ENCODE measurements at places on chromosomes 5 and 9. TPM values are rescaled to one million over a fixed set of nuclear protein-coding genes. Genes with fewer than 3 reads are reported as not detected.

Gene MCIDAS
- total RNA-seq = not detected

Gene ALDH1A1
- total RNA-seq = not detected

DNA sequence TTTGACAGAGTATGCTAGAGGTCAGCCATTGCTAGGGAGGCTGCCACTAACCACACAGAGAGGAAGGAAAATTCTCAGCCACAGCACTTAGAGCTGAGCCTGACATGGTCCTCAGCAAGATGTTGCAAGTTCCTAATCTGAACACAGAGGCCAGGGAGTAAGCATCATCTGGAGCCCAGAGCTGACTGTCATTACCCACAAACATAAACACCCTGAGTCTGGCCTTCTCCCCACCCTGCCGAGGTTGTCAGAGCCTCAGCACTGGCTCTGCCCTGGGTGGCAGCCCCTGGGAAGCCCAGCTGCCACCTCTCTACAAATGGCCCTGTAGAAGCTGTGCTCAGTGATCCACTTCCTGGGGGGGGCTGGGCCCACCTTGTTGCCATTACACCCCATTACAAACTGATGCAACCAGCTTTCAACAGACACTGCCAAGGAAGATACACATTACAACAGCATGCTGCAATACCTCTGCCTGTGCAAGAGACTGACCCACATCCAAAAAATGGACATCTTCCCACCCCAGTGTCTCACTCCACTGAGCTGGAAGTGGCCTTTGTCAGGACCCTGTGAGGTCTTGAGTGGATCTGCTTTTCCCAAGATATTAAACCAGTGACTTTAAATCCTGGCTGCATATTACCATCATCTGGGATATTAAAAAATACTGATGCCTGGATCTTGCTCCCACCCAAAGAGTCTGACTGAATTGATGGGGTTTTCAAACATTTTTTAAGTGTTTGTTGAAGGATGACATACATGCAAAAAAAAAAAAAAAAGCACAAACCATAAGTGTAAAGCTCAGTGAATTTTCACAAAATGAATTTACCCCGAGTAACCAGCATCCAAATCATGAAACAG, 33.0 kb downstream of the IRF1 start:
- DNase-seq = no peak

Gene SLC4A9
- not detected for total RNA-seq

Gene SKP2
- total RNA-seq = 18.5 TPM

DNA sequence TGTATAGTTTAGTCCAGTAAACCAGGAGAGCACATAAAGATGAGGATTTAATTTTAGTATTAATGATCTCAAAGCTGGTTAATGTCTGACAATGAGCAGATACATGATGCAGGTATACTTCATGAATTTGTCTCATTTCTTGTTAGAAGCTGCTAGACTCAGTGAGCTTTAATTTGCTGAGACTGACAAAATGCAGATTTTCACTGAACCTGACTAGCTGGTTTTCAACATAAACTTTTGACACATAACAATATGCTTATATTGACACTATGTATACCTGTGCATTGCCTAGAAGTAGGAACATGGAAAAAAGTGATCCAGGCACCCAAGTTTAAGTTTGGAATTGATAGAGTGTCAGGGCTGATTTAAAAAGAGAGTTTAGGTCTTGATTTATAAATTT, 10.8 kb downstream of the UBLCP1 start:
- DNase-seq = no peak

Gene OTULINL
- total RNA-seq = 0.27 TPM

- no peak for DNase-seq
Observed at GRCh38 chr9:133932633-133933032, 59.5 kb downstream of the VAV2 start.

DNA sequence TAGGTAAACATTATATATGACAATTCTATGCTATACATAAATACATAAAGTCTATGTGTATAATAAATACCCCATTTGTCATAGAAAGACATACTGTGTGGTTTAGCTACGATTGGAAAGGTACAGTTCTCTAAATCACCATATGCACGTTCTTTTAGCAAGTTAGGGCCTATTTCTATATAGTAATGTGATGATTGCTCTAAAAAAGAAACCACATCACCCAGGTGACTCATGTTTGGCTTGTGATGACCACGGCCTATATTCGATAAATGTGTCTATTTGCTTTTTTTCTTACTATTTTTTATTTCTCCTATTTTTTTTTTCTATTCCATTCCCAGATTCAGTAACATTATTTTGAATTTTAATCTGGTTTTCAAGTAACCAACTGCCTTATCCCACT, 34.7 kb downstream of the RETREG1 start:
- DNase-seq = no peak

DNA sequence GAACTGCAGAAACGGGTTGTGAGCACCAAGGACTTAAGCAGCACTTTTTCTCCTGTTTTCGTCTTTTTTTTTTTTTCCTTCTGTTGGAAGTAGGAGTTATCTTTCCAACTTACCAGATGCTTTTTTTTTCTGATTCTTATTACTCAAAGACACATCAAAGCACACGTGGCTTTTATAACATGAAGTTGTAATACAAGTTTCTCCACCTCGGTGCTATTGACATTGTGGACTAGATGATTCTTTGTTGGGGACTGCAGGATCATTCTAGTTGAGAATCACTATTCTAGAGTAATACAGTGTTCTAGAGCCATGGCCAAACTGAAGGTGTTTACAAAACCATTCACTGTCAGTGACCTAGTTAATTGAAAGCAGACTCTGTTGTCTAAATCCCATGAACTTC, 51.5 kb downstream of the MYO10 start:
- DNase-seq = no peak

- DNase-seq = no peak
Observed at GRCh38 chr5:84683594-84683993, 298.9 kb upstream of the EDIL3 start.

Gene MRNIP
- 54.6 TPM for total RNA-seq

DNA sequence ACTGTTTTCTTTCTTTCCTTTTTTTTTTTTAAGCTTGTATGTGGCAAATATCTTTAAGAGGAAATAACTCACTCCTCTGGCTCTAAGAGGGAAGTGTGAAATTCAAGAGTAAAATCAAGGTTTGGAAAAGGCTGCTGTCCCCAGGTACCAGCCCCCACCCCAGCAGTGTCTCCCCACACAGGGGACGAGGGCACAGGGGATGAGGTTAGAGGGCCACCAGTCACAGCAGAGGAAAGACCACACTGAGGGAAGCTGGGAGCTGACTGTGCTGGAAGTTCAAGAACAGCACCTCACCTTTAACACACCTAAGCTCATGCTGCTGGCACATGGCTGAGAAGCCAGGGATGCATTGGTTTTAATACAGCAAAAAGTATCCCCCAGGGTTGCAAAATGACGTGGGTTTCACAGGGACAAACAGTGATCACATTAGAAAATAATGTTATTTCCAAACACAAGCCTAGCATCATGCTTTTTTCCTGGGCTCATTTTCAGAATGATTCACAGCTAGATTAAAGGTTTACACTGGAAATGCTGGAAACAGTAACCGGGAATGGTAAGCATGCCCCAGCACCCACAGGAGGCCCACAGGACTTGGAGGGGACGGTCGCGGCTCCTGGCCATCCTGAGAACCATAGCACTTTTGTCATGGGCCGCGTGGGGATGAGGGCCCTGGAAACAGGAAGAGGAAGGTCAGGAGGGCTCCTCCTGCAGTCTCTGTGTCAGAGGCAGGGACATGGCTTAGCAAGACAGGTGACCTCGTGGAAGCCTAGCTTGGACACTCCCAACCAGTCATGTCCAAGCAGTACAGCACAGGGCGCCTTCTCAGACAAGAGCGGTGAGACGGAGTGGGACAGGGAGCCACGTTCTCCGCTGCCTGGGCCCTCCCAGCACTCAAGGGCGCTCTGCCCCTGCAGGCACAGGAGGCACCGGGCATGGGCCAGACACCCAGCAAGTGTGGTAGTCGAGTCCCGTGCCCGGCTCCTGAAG, 6.9 kb downstream of the LPCAT1 start:
- DNase-seq = peak; percentile 12

Gene S100Z
- total RNA-seq = not detected

Gene BRINP1
- total RNA-seq = not detected

DNA sequence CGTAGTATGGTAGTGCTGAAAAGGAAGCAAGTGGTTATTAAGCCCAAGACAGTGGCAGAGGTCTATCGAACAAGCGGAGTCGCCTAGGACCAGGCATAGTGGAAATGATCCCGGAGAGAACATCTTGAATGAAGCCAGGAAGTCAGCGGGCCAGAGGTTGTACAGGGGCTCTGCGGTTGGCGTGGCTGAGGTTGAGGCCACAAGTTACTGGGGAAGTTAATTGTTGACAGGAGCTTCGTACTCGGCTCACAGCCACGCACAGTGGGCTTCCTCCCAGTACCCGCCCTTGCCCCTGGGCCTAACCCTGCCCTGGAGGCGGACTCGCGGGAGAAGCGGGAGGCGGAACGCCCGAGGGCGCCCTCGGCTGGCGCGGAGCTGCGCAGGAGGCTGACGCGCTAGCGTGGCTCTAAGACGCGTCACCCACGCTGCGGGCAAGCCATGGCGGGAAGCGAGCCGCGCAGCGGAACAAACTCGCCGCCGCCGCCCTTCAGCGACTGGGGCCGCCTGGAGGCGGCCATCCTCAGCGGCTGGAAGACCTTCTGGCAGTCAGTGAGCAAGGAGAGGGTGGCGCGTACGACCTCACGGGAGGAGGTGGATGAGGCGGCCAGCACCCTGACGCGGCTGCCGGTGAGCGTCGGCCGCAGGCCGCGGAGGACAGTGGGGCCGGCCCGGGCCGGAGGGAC, at the start of gene FBXO4:
Gene FBXO4, plus strand, starts transcription at position 410 of the 683 bp plus-strand sequence. Its CDS starts 29 bp downstream, at position 439.
- DNase-seq = peak; percentile 82

DNA sequence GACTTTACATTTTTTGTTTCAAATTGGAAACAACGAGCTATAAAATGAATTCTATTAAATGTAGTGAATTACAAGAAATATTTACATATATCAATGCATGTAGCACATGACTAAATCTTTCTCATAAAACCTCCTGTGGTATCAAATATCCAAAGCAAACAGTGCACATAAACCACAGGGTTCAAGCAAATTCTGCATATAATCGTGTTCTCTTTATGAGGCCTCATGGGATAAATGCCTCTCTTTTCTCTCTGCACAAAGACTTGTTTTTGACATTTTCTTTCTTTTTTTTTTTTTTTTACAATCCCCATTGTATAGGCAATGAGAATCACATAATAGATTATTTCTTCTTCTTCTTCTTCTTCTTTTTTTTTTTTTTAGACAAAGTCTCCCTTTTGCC, 1117.2 kb upstream of the DMAC1 start:
- DNase-seq = no peak

DNA sequence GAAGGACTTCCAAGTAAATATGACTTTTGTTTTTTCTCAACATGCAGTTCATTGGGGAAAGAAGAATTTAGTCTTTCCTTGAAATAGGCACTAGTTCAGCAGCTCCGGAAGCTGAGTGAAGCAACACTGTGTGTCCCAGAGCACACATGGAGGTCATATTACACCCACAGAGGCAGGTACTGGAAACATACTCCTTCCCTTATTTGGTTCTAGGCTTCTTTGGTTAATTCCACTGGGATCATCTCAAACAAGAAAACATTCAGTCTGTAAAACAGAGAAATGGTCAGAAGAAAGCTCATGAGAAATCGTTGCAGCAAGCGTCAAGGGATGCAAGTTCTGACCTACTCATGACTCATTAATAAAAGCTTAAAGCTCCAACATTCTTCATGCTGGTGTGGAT, 175.1 kb upstream of the PCSK5 start:
- no peak for DNase-seq

GRCh38 chr5:108196276-108196675, 185.6 kb downstream of the FBXL17 start:
- DNase-seq = no peak

GRCh38 chr9:108197899-108198298, 657.9 kb downstream of the ACTL7B start:
- no peak for DNase-seq

Gene AQP3
- 0.95 TPM for total RNA-seq

Gene DDX4
- not detected for total RNA-seq

Gene SLC6A19
- not detected for total RNA-seq

Gene PITX1
- not detected for total RNA-seq

Gene IFNB1
- total RNA-seq = not detected

DNA sequence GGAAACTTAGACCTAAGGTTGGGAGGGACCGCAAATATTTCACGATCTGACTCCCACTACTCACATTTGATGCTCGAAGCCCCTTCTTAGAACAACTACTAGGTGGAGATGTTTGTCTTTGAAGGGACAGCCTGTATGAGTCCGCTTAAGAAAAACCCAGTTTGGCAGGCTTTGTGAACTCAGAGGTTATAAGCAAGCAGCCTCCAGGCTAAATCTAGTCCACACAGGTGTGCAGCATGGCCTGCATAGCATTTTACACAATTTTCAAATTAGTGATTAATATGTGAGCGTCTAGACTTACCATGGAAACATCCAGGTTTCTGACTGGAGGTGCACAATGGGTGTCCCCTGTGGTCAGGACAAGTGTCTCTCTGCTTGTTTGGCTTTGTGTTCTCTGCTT, 127.1 kb downstream of the KIF4B start:
- DNase-seq = no peak

- no peak for DNase-seq
Observed at GRCh38 chr5:169706071-169706470, 69.0 kb downstream of the DOCK2 start.

Gene ANKDD1B
- total RNA-seq = 0.37 TPM

Gene CFAP157
- total RNA-seq = not detected

Gene BARHL1
- total RNA-seq = not detected

Gene LCN1
- total RNA-seq = not detected

Gene FTMT
- not detected for total RNA-seq

Gene SV2C
- not detected for total RNA-seq

DNA sequence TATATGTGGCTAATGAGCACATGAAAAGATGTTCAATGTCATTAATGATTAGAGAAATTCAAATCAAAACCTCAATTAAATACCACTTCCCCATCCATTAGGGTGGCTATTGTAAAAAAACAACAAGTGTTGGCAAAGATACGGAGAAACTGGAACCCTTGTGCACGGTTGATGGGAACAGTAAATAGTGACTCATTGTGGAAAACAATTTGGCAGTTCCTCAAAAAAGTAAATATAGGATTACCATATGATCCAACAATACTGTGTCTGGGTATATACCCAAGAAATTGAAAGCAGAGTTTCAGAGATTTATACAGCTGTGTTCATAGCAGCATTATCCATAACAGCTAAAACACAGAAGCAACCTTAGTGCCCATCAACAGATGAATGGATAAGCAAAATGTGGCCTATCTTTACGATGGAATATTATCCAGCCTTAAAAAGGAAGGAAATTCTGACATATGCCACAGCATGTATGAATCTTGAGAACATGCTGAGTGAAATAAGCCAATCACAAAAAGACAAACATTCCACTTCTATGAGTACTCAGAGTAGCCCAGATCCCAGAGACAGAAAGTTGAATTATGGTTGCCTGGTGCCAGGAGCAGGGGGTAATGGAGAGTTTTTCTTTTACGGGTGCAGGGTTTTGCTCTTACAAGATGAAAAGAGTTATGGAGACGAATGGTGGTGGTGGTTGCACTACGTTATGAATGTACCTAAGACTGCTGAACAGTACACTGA, 41.4 kb upstream of the LRRC14B start:
- no peak for DNase-seq

Gene HAND1
- total RNA-seq = not detected

Gene EGR1
- 14.2 TPM for total RNA-seq

DNA sequence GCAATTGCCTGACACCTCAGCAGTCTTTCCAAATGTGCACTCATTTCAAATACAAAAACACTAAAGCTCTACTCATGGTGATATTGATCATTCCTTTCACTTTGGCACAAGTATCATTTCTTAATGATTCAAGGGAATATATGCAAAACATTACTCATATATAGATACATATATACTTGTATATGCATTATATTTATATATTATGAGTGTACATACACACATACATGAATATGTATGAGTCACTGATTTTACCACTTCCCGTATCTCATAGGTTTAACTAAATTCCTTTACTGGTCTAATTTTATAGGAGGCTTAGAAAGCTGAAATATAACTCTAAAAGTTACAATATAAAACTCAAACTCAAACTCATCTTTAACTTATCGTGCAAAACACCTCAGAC, 156.5 kb downstream of the CDH9 start:
- DNase-seq = no peak
